ENCODE measurements at places on chromosomes 5 and 9. TPM values are rescaled to one million over a fixed set of nuclear protein-coding genes. Genes with fewer than 3 reads are reported as not detected.

PDCD1LG2 gene
- 0.39 TPM for total RNA-seq

RGS7BP gene
- not detected for total RNA-seq

TTC16 gene
- 0.02 TPM for total RNA-seq

BARX1 gene
- total RNA-seq: 12.5 TPM

FBXO38 gene
- 19.2 TPM for total RNA-seq

PCDHB6 gene
- total RNA-seq: 1.2 TPM

TMC1 gene
- total RNA-seq: 0.05 TPM

IFNA2 gene
- total RNA-seq: not detected

CATSPER3 gene
- 0.59 TPM for total RNA-seq

PHF24 gene
- 0.26 TPM for total RNA-seq

DNAJC18 gene
- total RNA-seq: 6.4 TPM

GLRA1 gene
- not detected for total RNA-seq

IFNE gene
- total RNA-seq: 2.3 TPM

MYOT gene
- not detected for total RNA-seq

STING1 gene
- 1.2 TPM for total RNA-seq

ARID3C gene
- total RNA-seq: 0.18 TPM

RNF20 gene
- 24.3 TPM for total RNA-seq

INIP gene
- total RNA-seq: 13.6 TPM

SPINK5 gene
- not detected for total RNA-seq

ZCCHC9 gene
- 27.3 TPM for total RNA-seq

PCDHB10 gene
- total RNA-seq: not detected

BTNL3 gene
- not detected for total RNA-seq

OTULINL gene
- total RNA-seq: 4.9 TPM

GABRA6 gene
- not detected for total RNA-seq

TLE1 gene
- 77.6 TPM for total RNA-seq

AGXT2 gene
- not detected for total RNA-seq

GNG10 gene
- 67.2 TPM for total RNA-seq

TMEFF1 gene
- total RNA-seq: 1.1 TPM

C9orf50 gene
- not detected for total RNA-seq

IFNK gene
- total RNA-seq: not detected

SPOCK1 gene
- 19.8 TPM for total RNA-seq

OR13J1 gene
- not detected for total RNA-seq

ALDOB gene
- total RNA-seq: not detected

ITGA1 gene
- 2.0 TPM for total RNA-seq

PITX1 gene
- 34.6 TPM for total RNA-seq

MEGF10 gene
- not detected for total RNA-seq

GFPT2 gene
- 51.8 TPM for total RNA-seq

GPRIN1 gene
- 9.3 TPM for total RNA-seq

HDHD3 gene
- 21.0 TPM for total RNA-seq

IL3 gene
- total RNA-seq: not detected

PTGS1 gene
- 0.82 TPM for total RNA-seq

OR1N2 gene
- not detected for total RNA-seq

SLC34A1 gene
- not detected for total RNA-seq

LHFPL2 gene
- total RNA-seq: 60.0 TPM

LHX3 gene
- total RNA-seq: 0.12 TPM

COL5A1 gene
- total RNA-seq: 33.0 TPM

DDX46 gene
- 88.9 TPM for total RNA-seq

SPATA31D4 gene
- total RNA-seq: not detected

PPP3R2 gene
- not detected for total RNA-seq

PSD2 gene
- 0.03 TPM for total RNA-seq

Measured in A549 treated with CpdA at 1 μM for 4 hours (cell line).